ENCODE measurements at places on chromosomes 13 and 19.

- DNase-seq = no peak
Measured at GRCh38 chr19:31902821-31903220, 442.6 kb upstream of the ZNF507 start.

- no peak for DNase-seq
Measured at GRCh38 chr13:43749503-43749902, 37.3 kb downstream of the ENOX1 start.

- no peak for DNase-seq
Measured at GRCh38 chr19:36125557-36125956, 10.3 kb downstream of the TBCB start.

- no peak for DNase-seq
Measured at GRCh38 chr19:42093926-42094325, 18.0 kb downstream of the ZNF574 start.

DNA sequence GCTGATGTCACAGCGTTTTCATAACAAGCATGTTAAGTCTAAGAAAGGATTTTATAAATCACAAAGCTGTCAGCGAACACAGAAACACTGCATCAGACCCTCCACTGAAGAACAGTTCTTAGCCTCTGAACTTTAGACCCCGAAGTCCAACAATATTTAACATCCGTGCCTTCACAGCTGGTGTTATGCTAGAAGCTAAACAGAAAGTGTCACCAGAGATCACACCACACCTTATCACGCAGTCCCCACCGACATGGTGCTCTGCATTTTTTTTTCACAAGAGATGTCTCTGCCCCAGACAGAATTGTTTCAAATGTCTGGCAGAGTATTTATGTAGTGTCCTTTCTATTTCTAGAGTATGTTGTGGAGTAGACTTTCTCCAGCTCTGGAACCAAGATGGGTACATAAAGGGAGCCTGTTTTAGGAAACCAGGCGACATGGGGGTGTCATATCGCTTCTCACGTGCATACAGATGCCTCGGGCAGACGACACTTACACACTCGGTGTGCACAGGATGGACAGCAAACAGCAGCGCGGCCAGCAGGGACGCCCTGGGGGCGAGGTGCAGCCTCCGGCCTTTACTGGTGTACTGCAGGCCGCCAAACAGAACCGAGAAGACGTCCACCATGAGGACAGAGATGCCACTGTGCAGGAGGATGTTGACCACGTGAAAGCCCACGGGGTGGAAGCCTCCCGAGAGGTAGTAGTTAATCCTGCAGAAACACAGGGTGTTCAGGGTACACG lies 12.0 kb downstream of the TMTC4 start:
- no peak for DNase-seq

DNA sequence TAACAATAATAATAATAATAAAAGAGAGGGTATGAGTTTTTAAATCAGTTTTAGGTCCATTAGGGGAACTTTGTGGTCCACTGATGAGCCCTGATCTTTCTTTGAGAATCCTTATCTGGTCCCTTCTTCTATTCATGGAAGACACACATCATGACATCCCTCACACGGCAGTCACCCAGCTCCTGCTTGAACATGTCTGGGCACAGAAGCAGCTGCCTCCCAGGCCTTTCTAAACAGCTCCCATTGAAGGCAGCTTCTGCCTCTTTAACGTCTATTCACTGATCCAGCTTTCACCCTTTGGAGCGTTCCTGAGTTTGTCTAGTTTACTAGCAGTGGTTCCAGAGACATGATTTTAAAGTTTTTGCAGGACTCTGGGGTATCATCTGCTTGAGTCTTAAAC lies 42.6 kb upstream of the STK24 start:
- no peak for DNase-seq

GRCh38 chr19:47790398-47790814 lies 11.9 kb downstream of the SELENOW start:
- DNase-seq = peak; percentile 71

DNA sequence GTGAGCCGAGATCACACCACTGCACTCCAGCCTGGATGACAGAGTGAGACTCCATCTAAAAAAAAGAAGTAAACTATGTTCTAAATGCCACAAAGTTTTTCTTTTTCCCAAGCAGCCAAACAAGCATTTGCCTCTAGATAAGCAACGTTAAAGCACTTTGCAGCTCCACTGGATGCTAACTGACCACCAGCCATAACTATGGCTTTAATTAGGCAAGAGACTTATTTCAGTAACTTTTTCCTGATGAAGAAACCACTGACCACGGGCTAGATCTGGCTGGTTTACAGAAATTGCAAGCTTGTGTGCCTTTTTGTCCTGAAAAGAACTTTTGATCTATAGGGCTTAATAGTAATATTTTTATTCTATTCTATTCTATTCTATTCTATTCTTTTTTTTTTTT lies 22.1 kb downstream of the CD70 start:
- no peak for DNase-seq

DNA sequence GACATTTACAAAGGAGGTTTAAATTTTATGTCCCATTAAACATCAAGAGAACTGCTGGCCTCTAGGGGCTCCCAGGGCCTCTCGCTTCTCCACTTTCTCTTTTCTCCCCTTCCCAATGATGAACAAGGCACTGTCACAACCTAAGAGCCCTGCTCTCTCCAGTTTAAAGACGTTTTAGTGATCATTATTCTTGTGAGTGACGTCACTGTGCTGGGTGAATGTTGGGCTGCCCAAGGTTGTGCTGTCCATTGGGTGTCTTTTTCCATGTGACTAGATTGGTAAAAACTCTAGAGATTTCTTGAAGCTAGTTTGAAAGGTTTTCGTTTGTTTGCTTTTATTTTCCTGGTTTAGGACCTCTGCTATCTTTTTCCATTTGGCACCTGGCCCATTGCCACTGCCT lies 602.6 kb downstream of the PCDH9 start:
- DNase-seq = no peak

DNA sequence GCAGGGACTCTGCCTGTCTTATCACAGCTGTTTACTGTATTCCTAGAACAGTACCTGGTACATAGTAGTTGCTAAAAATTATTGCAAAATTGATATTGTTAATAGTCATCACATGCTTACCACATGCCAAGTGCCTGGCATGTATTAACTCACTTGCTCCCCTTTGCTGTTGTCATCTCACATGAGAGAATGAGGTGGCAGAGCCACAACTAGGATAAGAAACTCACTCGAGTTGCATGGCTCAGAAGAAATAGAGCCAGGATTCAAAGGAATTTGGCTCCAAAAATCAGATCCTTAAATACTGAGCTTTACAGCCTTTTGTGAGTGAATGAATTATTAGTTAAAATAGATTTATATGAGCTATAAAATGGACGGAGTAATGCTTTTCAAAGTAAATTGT lies 42.6 kb downstream of the B3GLCT start:
- DNase-seq = no peak

DNA sequence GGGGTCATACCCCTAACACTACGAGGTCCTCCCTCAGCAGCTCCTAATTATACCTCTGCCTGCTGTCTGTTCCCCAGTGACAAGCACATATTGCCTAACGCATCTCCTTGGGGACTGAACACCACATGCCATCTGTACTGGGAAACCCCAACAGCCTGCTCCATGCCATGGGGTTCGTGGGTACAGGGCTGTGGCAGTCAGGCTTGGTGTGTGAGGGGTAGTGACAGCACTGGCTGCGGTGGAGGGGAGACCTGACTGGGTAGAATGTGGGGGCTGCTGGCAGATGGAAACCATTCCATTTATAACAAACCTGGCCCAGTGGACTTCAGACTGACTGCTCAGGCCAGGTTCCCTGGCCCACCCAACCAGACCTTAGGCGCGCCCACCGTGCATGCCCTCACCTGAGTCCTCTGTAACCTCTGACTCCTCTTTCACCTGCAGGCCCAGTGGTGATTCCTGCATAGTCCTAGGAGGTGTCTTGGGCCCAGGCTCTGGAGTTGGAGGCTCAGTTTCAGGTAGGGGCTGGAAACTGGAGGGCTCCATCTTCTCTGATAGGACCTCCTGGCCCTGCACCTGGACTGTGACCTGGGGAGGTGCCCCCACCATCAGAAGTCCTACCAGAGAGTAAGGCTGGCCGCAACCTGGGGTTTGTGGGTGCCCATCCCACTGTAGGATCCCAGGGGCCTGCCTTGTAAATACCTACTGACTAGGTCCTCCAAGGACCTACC lies 3.0 kb downstream of the MZF1 start:
- no peak for DNase-seq

DNA sequence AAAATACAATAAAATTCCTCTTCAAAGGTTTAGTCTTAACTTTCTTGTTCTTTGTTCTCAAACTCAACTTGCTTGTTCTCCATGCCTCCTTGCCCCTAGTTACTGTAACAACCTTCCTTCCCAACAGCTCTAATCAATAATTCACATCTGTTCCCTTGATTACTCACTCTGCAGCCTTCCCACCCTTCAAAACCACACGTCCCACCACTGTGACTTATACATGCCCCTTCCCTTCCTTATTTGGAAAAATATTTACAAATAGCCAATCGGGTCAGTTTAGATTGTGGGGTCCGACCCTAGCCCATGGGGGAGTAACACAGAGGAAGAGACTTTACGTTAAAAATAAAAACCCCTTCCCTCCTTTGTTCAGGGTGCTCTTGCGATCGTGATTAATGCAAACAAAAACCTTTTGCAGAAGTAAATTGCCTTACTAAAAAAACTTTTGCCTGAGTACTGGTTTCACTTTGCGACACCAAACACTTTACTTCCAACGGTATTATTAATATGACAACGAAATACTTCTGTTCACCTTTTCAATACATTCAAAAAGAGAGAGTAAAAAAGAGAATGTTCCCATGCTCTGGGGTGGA lies 512 bp upstream of the ZNF93 start:
- peak; percentile 84 for DNase-seq

DNA sequence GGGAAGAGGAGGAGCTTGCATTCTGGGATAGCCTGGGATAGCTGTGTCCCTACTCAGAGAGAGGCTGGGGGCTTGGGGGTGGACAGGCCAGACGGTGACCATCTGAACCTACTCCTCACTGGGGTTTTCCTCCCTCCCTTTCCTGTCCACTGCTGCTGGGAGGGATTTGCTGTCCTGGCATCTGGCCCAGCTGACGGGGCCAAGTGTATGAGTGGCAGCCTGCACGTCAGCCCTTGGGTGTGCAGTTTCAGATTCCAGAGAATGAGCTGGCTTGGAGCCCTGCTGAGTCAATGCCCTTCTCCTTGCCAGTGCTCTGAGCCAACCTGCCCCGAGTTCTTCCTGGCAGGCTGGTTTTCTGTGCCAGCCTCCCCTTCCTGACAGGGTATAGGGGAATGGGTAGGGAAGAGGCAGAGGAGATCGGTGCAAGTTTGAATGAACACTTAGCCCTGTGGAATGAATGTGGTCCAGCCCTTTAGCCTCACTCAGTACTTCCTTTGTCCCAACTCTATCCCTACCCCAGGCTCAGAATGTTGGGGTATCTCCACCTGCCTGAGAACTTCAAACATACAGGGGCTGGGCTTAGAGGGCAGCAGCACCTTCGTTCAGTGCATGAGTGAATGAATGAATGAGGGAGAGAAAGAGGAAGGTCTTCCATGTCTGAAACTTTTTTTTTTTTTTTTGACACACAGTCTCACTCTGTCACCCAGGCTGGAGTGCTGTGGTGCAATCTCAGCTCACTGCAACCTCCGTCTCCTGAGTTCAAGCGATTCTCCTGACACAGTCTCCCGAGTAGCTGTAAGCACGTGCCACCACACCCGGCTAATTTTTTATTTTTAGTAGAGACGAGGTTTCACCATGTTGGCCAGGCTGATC lies 1.8 kb upstream of the ANGPTL4 start:
- DNase-seq = peak; percentile 98

DNA sequence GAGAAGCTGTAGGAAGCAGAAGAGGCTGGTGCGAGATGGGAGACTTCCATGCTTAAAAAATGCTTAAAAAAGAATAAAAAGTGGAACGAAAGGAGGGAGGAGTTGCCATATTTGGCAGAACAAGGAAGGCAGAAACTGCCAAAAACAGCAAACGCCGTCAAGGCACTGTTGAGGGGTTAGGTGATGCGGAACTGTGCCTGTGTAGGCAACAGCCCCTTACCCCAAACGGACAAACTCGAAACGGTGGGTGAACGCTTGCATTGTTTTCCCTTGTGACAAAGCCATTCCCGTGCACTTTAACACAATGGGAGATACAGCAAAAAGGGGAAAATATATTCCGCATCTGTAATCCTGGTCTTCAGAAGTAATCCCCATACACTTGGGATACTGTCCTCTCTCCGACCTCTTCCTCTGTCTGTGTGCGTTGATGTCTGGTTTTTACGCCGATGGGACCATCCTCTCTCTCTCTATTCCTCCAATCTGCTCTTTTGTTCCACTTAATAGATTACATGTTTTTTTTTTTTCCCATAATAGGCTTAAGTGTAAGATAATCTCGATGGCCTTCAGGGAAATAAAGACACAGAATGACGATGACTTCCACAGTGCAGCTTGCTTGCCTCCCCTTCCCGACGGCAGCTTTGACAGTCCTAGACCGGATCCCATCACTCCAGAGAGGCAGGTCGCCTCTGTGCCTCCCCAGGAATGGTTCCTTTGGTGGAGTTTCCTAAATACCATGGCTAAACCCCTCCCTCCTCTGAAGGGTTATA lies 132.7 kb upstream of the RNF113B start:
- no peak for DNase-seq

DNA sequence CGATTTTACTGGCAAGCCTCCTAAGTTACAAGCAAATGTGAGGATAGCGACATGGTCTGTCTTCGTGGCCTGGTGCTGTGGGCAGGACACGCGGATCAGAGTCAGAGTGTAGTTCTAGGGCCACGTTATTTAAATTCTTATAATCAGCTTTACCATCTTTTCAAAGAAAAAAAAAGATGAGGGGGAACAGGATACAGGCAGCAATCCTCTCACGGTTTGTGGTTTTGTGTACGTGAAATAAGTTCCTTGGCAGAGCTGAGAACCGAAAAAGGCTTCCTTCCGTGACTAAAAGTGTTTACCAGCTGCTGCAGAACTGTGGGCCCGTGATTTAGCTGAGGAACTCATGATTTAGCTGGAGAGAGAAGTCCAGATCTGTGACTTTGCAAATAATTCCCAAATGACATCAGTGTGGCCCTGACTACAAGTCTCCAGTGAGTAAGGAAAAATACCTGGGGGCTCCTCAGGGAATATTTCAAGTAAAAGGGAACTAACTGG lies 27.2 kb downstream of the RCBTB2 start:
- DNase-seq = peak; percentile 96

GRCh38 chr19:35513628-35514281 lies at the start of gene DMKN:
Gene DMKN, minus strand, starts transcription at chr19:35513649. Its CDS starts 174 bp downstream, at chr19:35513475.
- DNase-seq = peak; percentile 35

- no peak for DNase-seq
Measured at GRCh38 chr13:40172149-40172591, 494.3 kb downstream of the FOXO1 start.

DNA sequence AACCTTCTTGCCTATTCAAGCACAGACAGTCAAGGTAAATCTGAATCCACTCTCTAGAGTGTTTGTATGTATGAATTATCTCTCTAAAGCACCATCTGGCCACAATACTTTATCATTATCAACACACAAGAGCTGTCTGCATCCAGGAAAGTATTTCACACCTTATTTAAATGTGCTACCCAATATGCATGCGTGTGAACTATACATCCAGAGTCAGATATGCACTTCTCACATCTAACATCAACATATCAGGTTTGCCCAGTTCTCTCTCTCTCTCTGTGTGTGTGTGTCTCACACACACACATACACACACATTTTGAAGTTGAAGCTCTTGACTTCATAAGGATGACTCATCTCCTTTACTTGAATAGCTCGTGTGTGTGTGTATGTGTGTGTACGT lies 697.5 kb upstream of the PCDH20 start:
- DNase-seq = no peak

GRCh38 chr13:113770937-113771336 lies 11.9 kb downstream of the TMEM255B start:
- DNase-seq = no peak

Measured in myocyte (in vitro differentiated cells).